ENCODE measurements at places on chromosomes 6 and 20. TPM values are rescaled to one million over a fixed set of nuclear protein-coding genes. Genes with fewer than 3 reads are reported as not detected.

DNA sequence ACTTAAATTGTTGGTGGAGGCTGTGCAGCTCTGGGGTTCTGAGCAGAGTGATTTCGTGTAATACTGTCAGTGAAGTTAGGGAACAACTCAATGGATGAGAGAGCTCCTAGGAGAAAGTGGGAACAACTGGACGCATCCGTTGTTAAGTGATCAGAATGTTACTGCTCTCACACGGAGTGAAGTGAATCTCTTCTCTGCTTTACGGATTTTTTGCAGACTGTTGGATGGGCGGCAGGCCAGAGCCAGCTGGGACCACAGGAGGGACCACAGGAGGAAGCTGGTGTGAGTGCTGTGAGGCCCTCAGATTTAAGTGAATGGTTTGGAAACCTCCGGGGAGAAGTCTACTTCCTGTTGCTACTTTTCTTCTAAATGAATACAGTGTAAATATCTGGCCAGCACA, 23.7 kb upstream of the PPP1R14C start:
- no peak for DNase-seq

DNA sequence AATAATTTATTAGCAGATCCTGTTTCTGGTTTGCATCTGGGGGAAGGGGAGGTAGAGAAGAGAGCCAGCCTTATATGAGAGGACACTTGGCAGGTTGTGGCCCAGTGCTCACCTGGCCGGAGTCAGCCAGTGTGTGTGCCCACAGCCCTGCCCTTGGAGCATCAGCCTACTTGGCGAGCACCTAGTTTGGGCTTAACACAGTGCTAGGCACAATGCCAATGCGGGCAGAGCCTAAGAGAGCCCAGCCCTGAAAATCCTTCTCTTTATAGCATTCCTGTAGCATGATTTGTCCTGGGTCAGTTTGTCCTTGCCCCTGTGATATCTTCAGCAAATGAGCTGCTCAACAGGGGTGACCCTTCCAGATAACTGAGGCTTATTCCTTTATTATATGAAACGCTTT, 73.0 kb downstream of the SLX4IP start:
- no peak for DNase-seq

- no peak for DNase-seq
Measured at GRCh38 chr6:48928937-48929336, 534.1 kb downstream of the MMUT start.

GRCh38 chr6:73409395-73409794, 14.8 kb downstream of the DDX43 start:
- no peak for DNase-seq

The SALL4 gene
- 0.33 TPM for total RNA-seq

The RAB22A gene
- total RNA-seq = 22.2 TPM

The SLC4A11 gene
- 4.9 TPM for total RNA-seq

GRCh38 chr20:6651561-6651960, 115.9 kb upstream of the BMP2 start:
- no peak for DNase-seq

DNA sequence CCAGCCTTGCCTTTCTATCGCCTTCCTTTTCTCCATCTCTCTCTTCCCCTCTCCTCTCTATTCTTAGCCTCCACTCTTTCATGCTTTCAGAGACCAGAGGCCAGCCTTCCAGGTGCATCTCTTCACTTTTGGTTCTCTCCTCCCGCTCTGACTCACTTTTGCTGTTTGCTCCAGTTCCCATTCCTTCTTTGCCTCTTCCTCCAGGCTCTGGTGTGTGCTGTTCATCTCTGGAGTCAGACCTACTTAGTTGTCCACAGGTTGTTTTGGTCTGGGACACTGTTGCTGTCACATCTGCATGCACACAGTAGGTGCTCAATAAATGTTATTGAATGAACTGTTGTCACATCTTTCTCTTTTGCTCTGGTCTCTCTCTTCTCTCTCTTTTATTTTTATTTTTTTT, 1.6 kb upstream of the CDH22 start:
- no peak for DNase-seq

- no peak for DNase-seq
Measured at GRCh38 chr20:63594043-63594561, 20.1 kb upstream of the HELZ2 start.

- DNase-seq = no peak
Measured at GRCh38 chr6:19167251-19167650, 669.9 kb upstream of the ID4 start.

GRCh38 chr6:40788661-40789655, 201.8 kb upstream of the LRFN2 start:
- DNase-seq = no peak

The ADA gene
- total RNA-seq = 11.5 TPM

DNA sequence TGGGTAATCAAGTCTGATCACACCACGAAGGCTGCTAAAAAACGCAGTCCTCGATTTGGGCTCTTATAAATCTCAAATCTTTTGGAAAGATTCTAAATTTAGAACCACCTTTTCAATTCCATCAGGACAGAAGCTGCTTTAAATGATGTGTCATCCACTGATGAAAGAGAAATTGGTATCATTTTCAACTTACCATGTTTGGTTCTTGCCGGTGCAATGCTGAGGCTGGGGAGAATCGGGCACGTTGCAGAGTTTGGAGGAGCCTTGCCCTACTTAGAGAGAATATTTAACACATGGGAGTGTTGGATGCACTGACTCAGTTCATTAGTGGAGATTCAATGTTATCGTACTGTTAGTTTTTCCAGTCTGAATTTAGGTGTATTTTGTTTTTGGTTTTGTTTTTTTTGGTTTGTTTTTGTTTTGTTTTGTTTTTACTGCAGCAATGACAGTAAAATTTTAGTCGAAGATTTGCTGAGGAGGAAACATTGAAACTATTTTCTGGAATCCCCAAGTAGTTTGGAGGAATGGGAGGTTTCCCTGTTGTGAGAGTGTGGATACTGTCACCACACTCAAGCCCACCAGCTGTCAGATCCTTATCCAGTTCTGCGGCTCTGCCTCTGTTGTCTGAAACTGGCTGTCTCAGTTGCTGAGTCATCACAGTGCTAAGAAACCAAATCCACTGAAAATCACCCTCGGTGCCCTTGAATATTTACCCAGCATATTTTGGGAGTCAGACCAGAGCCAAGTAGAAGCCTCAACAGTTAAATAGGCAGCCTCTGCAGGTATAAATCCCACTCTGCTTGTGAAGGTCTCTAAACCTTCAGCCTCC, 497.0 kb downstream of the BTBD3 start:
- DNase-seq = no peak

The FAM209B gene
- total RNA-seq = not detected

GRCh38 chr20:45782890-45783289, 8.8 kb downstream of the WFDC3 start:
- no peak for DNase-seq

DNA sequence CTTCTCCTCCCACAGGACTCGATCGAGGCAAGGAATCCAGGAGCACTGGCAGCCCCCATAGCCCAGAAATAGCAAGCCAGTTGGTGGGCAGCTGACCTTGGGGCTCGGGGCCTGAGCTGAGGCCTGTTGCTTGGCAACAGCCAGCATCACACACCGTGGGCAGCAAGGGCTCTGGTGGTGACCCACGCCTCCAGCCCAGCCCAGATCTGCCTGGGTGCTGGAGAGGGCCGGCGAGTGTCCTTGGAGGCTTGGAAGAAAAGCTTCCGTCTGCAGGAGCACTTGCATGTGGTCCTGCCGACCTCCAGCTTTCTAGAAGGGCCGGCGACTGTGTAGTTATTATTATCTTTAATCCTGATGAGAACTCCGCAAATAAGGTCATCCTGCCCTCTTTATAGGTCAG, 67.3 kb downstream of the STK35 start:
- DNase-seq = no peak

The NR2E1 gene
- total RNA-seq = 0.33 TPM

The GABRR1 gene
- not detected for total RNA-seq
